D721Med (cell line): ENCODE measurements at places on chromosomes 3 and 15.

GRCh38 chr3:127899766-127900165, 15.3 kb upstream of the KBTBD12 start:
- DNase-seq: no peak

GRCh38 chr3:8106921-8107320, 394.7 kb upstream of the LMCD1 start:
- DNase-seq: no peak

DNA sequence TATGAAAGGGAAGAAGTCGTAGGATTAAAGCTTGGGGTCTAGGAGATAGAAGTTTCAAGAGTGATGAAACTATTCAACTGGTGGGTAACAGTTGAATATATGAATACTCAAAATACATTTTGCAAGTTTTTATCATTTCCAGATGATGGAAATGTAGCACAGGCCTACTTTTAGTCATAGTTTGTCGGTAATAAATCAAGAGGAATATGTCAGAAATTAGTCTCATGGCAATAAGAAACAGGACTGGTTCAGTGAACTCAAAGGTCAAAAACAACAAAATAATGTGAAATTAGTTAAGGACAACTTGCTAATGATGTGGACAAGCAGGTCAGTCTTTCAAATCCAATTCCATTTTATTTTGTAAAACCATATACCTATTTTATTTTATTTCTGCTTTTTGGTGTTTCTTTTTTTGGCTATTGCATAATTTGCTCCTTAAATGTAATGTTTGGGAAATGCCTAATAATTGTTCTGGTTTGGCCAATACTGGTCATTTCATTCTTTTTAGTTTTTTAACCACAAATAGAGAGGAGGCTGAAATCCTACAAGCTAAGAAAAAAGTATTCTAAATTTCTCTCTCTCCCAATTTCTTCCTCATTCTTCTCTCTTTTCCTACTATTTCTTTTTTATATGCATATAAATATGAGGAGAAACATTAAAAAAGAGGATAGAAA, 195.2 kb upstream of the ARHGEF26 start:
- no peak for DNase-seq

- DNase-seq: no peak
Measured at GRCh38 chr3:82080261-82080660, 318.8 kb upstream of the GBE1 start.

DNA sequence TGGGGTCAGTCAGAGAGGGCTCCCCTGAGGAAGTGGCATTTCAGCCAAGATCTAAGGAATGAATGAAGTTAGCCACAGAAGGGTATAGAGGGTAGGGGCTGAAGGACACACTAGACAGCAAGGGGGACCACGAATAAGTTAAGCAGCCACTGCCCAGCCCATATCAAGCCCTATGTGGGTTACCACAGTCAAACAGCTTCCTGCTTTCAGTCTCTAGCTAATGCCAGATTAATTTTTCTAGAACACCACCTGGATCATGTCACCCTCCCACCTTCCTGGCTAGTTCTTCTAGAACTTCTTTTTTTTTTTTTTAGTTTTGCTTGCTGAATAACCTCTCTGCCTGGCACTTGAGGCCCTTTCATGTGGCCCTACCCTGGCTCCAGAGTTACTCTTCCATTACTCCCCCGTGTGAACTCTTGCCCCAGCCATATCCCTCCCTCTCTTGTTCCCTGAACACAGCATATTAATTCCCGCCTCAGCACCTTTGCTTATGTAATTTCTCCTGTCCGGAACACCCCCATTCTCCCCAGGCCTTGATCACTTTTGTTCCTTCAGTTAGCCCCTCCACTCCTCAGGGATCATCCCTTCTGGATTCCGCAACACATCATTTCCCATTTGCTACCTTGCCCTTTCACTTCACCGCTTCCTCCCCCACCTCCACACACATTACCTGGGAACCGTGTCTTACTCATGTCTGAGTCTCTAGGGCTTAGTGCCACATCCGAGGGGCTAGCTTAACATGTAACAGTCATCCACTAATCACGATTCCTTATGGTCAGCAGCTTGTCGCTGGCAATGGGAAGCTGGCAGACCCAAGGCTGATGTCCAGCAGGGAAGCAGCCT, 20.6 kb upstream of the BNC1 start:
- no peak for DNase-seq

GRCh38 chr15:82568986-82569385, 28.7 kb upstream of the RPS17 start:
- no peak for DNase-seq

- no peak for DNase-seq
Measured at GRCh38 chr3:9791127-9791526, 1.1 kb downstream of the TADA3 start.

- no peak for DNase-seq
Measured at GRCh38 chr15:49900006-49900902, 218.8 kb downstream of the ATP8B4 start.

DNA sequence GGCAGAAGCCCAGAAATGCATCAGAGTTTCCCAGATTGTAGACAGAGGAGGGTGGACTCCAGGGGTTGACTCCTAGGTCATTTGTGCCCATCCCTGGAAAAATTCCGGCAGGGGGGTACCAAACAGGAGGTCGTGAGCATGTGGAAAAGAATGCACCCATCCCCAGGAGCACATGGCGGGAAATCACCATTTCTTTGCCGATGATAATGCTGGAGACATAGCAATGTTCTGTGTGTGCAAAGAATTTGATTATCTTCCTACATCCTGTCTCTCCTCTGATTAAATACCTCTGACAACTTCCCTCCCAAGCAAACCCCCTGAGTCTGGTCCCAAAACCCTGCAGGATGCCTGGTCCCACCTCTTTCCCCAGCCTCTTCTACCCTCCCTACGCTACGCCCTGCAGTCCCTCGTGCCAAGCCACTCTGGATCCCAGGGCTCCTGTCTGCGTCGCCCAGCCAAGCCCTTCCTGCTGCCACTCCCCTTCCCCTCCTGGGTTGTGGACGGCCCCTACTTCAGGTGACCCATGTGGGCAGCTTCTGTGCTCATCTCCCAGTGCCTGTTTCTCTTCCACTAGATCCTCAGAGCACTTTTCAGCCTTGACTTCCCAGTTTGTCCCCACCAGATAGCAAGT, 15.8 kb downstream of the WNT7A start:
- DNase-seq: no peak

DNA sequence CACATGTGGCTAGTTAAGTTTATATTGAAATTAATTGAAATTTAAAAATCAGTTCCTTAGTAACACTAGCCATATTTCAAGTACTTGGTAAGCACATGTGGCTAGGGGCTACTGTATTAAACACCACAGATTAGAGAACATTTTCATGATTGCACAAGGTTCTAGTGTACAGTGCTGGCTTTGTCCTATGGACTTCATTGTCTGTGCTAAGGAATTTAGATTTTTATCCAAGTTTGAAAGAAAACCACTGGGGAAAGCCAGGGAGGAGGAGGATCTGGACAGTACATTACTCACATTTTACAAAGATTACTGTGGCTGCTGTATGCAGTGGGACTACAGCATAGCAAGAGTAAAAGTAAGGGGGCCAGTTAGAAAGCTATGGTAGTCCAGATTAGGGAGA, 13.9 kb downstream of the STAC start:
- no peak for DNase-seq

- no peak for DNase-seq
Measured at GRCh38 chr15:84731774-84732173, 15.8 kb upstream of the SEC11A start.

DNA sequence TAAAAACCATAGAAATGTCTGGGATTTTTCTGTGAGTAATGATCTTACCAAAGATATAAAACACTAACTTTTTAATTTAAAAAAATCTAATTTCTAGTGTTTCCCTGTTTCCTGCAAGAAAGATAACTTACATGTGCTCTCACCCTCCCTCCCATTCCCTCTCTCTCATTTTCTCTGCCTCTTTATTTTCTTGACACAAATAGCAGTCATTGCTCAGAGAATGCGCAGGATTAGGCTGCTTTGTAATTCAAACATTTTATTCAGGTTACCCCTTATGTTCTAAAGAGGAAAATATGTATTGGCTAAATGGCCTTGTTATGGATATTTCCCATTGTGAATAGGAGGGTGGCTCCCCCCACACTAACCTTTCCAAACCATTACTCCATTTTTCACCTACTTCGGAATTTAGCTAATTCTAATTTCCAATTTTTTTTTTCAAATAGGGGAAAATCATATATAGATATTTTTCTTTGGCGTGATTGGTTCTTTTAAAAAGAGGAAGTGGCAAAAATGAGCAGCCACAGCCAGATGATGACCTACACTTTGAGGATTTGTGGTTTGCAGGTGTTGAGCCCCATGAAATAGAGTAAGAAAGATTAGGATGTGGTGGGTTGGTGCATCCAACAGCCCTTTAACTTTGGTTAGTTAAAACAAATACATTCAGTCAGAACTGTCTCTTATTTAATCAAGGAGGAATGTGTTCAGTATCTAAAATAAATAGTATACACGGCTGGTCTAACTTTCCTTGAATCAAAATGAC, 554.4 kb downstream of the IGSF11 start:
- no peak for DNase-seq

- DNase-seq: no peak
Measured at GRCh38 chr3:112759681-112760080, 87.0 kb downstream of the CD200R1L start.

GRCh38 chr15:90660195-90660998, 56.7 kb upstream of the BLM start:
- no peak for DNase-seq

DNA sequence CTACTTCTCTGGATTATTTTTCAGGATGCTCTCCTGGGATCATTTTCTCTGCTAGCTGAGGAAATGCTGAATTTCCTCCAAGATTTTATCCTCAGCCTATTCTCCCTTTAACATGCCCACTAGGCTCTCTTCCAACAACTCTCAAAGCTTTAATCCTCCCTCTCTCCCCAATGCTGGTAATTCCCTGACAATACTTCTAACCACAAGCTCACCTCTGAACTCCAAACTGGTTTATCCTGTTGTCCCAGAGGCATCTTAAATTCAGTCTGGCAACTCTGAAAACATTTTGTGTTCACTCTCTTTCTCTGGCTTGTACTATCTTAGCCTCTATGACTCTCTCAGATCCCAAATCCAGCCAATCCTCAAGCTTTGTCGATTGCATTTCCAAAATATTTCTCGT, 490.3 kb downstream of the MECOM start:
- no peak for DNase-seq

DNA sequence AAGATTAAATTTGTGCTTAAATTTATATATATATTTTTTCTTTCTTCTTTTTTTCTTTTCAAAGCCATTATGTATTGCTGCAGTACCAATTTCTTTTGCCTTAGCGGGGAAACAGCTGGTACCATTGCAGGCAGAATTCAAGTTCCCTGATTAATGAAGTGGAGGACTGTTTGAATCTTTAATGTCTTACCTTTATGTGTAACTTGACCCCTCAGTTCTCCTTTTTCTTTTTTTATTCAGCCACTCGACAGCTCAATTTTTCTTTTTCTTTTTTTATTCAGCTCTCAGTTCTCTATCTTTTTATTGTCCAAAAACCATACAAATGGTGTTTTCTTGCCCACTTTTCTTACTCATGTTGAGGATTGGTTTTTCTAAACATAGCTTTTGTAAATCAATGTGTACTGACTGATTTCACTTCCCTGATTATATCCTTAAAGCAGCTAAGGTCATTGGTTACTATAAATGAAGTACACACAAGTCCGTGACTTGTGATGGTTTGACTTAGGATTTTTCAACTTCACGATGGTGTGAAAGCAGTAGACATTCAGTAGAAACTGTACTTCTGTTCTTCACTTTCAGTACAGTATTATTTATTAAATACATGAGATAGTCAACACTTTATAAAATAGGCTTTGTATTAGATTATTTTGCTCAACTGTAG, 22.8 kb downstream of the ATP2C1 start:
- no peak for DNase-seq

GRCh38 chr3:123595396-123596180, 10.7 kb upstream of the HACD2 start:
- DNase-seq: no peak
